ENCODE measurements at places on chromosomes 5 and 9.

DNA sequence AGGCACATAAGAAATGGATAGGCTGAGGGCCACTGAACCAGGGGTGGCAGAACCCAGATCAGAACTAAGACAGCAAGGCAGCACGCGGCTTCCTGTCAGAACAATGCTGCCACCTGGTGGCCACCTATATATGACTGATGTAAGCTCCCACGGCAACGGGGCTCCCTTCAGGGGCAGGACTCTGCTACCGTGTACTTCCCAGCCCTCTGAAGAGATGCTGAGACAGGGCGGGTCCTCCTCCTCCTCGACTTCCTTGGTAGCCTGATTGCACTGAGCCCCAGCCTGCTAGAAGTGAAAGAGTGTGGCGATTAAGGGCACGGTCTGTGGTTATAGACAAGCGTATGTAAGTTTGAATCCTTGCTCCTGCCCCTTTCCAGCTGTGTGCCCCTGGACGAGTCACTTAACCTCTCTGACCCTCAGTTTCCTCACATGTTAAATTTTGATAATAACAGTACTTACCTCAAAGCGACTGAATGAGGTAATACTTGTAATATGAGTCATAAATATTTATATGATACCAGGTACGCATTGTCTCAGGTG lies 13.3 kb downstream of the RPS14 start:
- DNase-seq = peak; percentile 92

DNA sequence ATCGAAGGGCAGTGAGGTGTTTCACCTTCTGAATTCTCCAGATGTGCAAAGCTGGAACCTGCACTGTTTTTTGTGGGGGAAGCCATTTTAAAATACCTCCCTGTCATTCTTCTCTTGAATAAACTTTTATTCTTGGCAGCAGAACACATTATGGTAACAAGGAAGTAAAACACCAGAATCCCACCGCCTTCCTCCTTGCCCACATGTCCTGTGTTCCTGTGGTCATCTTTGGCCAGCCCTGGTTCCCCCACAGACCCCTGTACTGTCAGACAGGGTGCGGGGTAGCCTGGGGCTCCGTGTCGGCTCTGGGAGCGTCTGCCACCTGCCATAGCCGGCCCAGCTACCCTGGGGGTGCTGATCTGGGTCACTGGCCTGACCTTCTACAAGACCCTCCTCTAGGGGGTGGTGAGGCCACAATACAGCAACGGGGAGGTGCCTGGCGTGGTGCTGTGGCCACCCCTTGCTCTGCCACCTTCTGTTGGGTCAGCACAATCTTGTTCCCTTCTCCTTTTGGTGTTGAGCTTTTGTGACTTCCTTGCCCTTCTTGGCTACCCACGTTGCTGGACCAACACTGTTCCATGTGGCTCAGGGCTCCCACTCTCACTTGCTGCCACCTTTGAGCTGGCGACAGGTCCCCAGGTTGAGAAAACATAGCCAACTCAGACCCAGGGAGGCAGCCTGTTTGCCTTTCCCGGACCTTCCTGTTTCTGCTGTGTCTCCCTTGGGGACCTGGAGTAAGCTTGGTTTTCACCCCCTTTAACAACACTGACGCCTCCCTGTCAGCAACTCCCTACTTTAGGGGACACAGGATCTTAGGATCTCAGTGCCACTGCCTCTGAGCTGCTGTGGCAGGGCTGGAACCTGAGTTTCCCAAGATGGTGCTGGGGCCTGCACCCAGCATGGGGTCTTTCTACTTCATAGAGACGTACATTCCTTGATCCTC lies 4.8 kb downstream of the WNK2 start:
- DNase-seq = no peak

GRCh38 chr9:117526674-117527073 lies 111.8 kb upstream of the ASTN2 start:
- DNase-seq = no peak

- DNase-seq = no peak
Measured at GRCh38 chr9:19564396-19565061, 155.7 kb downstream of the ACER2 start.
